Fibroblast of skin of right quadriceps (primary cell): ENCODE measurements at places on chromosomes 1 and 21.

DNA sequence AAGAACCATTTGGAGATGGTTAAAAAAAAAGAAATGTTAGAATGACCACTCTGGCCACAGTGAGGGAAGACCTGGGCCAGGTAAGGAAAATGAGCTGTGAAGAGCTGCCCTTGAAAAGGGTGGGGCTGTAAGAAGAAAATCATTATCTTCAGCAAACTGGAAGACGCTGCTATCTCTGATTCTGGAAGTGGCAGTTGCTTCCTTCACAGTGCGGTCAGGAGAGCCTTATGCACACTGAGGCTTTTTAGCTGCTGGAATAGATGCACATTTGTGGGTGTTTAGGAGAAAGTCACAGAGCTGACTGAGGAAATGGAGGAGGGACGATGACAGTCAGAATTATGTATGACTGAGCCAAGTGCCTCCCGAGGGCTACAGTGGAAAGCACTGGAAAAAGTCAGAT is 91.6 kb downstream of the TBX19 start:
- no peak for DNase-seq

DNA sequence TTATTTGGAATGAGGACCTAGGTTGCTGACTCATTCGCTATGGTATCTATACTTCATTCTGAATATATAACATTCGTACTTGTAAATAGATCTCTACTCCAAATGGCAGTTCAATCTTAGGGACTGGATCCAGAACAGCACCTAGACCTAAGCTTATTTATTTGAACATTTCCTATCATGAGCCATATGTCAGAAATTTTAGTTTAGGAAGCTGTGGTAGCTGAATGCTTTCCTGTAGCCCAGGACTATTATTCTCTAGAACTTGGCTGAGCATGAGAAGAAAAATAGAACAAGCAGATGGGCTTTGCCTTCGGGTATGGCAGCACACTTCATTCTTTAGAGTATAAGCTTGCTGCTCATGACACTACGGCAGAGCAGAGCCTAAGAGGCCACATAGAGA is 1114.4 kb upstream of the B3GALT2 start:
- DNase-seq = no peak

GRCh38 chr1:226411619-226412018 is 3.7 kb upstream of the PARP1 start:
- no peak for DNase-seq

DNA sequence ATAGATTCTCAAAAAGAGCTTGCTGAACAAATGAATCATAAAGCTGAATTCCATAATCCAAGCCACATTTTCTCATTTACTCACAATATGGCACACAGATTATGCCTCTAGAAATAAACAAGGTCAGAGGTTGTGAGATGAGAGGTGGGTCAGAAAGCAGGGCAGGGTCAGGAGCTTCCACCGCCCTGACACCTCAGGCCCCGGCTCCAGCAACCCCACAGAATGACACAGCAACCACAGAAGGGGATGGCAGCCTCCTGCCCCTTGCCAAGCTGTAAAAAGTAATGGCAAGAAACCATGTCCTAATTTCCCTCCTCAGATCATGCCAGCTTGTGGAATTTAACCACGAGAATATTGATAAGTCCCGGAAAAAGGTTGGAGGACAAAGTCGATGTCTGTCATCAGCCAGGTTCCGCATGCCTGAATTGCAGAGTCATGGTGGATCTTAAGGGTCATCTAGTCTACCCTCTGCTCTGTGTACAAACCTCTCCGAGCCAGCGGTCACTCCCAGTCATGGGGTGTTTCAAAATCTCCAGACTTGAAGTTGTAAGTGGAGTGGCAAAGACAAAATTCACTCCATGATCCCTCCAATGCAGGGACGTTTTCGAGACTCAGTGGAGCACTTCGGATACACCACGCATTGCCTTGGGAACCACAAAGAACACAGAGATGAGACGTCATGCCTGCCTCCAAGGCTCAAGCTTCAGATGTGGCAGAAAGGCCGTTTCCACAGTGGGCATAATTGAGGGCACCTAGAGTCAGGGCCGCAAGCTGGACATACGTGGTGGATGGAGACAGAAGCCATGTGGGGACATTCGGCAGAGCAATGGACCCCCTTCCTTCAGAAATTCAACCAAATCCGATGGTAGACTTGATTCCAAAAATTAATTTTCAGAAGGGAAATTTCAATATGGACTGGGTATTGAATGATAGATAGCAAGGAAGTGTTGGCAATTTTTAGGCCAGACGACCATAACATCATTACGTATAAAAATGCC is 254.0 kb downstream of the TOMM20 start:
- DNase-seq = no peak

DNA sequence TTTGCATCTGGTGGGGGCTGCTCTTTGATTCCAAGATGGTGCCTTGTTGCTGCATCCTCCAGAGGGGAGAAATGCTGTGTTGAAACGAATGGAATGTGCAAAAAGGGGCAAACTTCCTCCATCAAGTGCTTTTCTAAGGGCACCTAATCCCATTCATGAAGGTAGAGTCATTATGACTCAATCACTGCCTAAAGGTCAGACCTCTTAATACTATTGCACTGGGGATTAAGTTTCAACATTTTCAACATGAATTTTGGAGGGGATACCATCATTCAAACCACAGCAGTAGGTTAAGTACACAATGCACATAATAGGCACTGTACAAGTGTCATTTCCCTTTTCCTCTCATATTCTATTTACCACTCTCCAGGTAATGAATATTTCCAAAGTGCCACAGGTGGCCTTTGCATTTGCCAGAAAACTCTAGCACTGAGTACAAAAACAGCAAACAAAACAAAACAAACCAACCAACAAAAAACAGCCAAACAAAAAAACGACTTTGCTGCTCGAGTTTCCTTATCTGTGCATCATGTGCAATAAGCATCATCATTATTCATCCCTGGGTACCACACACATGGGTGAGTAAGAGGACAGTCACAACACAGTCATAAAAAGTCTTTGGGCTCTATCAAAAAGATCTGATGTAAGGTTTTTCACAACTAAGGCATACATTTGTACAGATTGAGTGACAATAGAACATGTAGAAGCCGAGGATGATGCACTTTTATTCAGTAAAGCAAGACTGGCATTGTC is 42.5 kb downstream of the IFI44 start:
- DNase-seq = peak; percentile 67

DNA sequence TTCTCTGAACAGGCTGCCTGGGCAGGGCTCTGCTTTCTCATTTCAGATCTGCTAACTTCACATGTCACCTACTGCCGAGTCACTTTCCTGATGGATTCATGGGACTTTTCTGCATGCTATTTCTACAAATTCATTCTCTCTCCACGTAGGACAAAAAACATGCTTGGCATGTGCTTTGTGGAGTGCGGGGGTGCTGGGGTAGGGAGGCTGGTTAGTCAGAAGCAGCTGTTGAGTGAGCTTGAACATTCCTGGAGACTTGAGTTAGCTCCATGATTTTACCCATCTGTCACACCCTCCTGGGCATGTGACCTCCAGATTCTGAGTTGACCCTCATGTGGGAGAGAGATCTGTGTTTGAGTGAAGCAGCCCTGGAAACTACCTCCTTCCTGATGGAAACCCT is 71.4 kb downstream of the UCK2 start:
- peak; percentile 98 for DNase-seq

GRCh38 chr1:43536196-43536863 is 5.6 kb downstream of the PTPRF start:
- DNase-seq = no peak

GRCh38 chr1:231039161-231040018 is 664 bp downstream of the FAM89A start:
- peak; percentile 24 for DNase-seq

- DNase-seq = no peak
Observed at GRCh38 chr1:23385119-23385621, 15.5 kb upstream of the ZNF436 start.

DNA sequence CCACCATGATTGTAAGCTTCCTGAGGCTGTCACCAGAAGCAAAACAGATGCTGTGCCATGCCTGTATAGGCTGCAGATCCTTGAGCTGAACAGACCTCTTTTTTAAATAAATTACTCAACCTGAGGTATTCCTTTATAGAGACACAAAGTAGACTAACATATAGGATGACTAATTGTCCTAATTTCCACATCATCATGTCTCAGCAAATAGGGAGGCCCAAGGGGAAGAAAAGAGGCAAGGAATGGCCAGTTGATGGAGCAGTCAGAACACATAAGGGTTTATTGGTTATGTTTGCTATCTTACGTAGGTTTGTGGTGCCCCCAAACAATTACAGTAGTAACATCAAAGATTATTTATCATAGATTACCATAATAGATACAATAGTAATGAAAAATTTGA is 126.2 kb downstream of the RASAL2 start:
- peak; percentile 42 for DNase-seq

DNA sequence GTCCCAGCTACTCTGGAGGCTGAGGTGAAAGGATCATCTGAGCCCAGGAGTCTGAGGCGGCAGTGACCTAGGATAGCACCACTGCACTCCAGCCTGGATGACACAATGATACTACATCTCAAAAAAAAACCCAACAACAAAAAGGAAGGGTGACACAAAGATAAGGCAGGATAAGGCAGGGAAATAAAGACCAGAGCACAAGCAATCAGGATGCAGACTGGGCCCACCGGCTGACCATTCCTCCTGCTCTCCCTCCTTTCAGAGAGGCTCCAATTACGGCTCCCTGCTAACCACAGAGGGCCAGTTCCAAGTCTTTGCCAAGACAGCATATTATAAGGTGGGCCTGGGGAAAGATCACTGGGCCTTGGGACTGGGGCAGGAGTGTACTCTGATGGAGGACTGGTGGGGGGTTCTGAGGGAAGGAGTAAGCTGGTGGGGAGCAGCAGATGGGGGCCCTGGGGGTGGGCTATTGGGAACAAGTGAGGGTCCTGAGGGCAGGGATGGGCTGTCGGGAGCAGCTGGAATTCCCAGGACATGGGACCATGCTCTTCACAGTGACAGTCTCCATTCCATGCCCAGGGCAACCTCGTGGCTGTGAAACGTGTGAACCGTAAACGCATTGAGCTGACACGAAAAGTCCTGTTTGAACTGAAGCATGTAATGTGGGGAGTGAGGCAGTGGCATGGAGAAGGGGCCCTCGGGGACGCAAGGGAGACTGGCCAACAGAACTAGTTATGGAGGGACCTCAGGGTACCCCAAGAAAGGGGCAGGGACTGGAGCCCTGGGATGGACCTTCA is 7.3 kb downstream of the NPR1 start:
- DNase-seq = no peak

GRCh38 chr21:41925767-41926116 is 28.1 kb downstream of the C2CD2 start:
- no peak for DNase-seq

GRCh38 chr21:18602711-18603110 is 199.1 kb upstream of the TMPRSS15 start:
- DNase-seq = no peak

DNA sequence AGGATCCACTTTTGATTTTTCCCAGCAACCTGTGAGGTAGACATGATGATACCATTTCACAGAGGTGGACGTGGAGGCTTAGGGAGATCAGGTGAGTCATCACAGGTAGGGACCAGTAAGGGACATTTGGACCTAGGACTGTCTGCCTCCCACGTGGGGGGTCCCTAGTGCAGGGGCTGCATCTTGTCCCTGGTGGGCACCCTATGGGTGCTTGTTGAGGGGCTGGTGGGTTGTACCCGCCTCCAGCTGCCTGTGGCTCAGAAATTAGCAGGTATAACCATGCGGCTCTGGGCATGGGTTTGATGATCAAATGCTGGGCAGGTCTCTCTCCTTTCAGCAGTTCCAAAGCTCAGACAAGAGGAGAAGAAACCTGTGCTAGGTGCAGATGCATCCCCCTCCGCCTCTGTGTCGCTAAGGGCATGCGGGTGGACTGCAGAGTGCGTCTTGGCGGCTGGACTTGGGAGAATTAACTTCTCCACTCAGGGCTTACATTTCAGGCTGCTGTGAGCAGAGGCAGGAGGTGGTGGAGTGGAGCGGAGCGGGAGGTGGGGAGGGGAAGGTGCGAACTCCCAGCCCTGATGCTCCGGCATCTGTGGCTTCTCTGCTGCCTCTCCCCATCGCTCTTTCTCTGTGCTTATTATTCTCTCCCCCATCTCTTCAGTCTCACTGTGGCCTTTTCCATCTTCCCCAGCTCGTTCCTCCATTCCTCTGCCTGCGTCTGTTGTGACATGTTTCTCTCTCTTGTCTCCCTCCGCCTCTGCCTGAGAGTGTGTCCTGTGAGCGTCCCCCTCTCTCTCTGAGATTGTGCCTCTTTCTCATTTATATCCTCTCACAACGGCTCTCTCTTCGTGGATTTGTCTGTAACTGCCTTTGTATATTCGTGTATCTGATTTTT is 146.8 kb downstream of the PTPRU start:
- no peak for DNase-seq

DNA sequence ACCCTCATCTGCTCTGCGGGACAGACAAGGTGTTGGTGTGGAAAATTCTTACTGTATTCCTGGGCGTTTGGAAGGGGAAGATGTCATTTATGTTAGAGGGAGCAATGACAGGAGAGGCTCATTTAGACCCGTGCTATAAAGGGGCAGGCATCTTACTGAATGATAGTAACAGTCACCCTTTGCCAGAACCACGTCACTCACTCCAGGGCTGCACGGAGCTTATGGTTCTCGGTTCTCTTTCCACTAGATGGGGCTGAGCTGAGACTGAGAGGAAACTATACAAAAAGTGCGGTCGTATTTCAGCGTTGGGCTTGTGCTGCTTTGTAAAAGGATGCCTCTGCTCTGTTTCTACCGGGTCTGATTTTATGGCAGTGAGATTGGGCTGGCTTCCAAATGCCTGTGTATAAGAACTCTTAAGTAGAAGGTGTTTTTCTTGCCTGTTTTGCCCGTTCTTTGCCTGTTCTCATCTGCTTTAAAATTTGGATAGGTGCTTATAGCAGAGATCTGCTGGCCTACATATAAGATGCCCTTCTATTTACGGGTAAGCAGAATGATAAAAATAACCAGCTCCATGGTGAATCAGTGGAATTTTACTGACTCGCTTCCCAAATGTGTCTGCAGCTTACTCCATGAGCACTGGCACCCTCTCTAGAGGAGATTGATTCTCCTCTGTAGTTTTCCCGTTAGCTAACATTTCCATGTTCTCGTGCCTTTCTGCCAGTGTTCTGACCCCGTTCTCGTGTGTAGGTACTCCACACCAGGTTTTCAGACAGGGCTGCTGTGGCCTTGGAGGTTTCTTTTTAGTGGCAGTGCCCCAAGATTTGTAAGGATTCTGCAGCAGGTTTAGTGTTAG is 55.9 kb downstream of the MRPS6 start:
- peak; percentile 92 for DNase-seq

GRCh38 chr1:229209386-229209785 is 61.5 kb upstream of the RAB4A start:
- DNase-seq = peak; percentile 50

- peak; percentile 89 for DNase-seq
Observed at GRCh38 chr1:54312796-54313316, 93.3 kb downstream of the SSBP3 start.

- no peak for DNase-seq
Observed at GRCh38 chr1:17635811-17636210, 96.3 kb downstream of the ARHGEF10L start.

GRCh38 chr1:10338047-10338446 is 60.8 kb upstream of the PGD start:
- DNase-seq = peak; percentile 47
